ENCODE measurements at places on chromosomes 2 and 18.

DNA sequence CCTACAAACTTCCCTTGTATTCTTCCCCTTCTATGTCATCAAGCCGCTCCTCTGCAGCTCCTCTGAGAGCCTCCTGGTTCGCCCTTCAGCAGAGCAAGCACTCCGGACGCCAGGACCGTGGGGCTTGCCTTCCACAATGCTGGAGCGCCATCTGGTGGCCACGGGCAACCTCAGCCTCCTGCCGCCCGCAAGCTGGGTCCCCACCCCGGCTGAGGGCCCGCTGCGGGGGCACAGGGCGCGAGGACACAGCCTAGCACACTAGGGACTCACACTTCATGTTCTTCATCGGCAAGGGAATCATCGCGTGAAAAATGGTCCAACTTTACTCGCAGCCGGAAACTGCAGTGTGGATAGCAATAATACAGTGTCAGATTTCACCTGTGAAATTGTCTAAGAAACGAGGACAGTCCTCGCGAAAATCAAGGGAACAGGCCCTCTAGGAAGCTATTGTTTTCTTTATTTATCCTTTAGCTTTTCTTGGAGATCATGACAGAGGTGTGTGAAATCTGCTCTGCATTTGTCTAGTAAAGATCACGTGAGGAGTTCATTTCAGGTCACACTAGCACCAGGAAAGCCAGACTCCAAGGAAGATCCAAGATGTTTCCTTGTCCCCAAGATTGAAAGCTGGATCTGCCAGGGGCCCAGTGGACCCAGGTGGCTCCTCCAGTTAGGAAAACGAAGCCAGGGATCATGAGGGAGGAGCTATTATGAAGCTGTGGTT lies 5.8 kb downstream of the PRLH start:
- DNase-seq, result peak; percentile 89

DNA sequence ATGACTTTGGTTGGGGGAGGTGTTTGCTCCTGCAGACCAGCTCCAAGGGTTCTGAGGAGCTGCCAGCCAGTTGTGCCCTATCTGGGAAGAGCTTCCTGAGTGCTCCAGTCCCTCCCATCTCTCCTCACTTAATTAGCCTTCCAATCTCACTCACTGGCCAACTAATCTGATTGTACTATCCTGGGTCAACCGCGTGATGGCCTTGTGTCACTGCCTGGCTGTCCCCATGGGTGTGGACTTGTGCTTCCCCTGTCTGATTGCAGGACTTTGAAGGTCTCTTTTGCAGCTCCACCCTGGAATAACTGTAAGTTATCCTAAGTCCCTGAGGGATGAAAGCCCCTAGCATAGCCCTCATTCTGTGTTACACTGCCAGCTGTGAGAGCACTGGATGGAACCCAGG lies 65.0 kb downstream of the SLC4A5 start:
- DNase-seq, result no peak

- peak; percentile 81 for DNase-seq
Observed at GRCh38 chr2:193895226-193895625, 1700.5 kb upstream of the TMEFF2 start.

- no peak for DNase-seq
Observed at GRCh38 chr18:56374007-56374655, 264.3 kb downstream of the TXNL1 start.

- no peak for DNase-seq
Observed at GRCh38 chr2:239322416-239323086, 78.3 kb downstream of the HDAC4 start.

GRCh38 chr2:100143286-100143685 lies 896 bp upstream of the AFF3 start:
- no peak for DNase-seq

DNA sequence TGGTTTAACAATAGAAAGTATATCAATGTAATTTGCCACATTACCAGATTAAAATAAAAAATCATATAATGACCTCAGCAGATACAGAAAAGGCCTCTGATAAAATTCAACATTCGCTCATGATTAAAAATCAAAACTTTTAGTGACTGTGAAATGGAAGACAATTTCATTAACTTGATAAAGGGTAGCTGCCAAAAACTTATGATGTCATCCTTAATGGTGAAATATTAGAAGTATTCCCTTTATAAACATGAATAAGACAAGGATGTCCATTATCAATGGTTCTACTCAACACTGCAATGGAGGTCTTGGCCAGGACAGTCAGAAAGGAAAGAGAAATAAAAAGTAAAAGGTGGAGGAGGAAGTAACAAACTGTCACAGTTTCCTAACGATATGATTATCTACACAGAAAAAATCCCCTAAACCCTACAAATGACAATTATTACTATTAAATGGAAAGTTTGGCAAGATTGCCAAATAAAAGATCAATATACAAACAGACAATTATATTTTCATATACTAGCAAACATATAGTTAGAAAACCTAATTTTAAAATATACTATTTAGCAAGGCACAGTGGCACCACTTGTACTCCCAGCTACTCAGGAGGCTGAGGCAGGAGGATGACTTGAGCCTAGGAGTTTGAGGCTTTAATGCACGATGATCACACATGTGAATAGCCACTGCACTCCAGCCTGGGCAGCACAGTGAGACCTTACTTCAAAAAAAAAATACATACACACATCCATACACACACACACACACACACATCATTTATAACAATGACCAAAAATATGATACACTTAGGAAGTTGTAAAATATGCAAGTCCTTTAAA lies 12.8 kb downstream of the METTL8 start:
- peak; percentile 34 for DNase-seq

- no peak for DNase-seq
Observed at GRCh38 chr18:7158216-7158615, 40.6 kb upstream of the LAMA1 start.

DNA sequence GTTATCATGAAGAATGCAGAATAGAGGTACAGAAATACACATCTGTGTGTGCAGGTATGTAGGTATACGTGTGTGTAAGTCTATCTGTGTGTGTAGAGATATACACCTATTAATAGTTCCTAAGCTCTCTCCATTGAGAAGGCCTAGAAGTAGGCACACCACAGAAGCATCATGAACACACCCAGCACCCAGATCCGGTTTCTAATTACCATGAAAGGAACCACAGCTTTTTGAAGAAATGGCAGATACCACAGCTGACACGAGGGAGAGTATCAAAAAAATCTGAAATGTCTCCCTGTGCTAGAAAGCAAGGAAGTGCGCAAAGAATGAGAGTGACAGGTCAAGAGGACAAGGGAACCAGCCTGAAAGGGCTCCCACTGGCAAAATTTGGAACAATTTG lies 27.7 kb upstream of the AP1S3 start:
- peak; percentile 31 for DNase-seq

DNA sequence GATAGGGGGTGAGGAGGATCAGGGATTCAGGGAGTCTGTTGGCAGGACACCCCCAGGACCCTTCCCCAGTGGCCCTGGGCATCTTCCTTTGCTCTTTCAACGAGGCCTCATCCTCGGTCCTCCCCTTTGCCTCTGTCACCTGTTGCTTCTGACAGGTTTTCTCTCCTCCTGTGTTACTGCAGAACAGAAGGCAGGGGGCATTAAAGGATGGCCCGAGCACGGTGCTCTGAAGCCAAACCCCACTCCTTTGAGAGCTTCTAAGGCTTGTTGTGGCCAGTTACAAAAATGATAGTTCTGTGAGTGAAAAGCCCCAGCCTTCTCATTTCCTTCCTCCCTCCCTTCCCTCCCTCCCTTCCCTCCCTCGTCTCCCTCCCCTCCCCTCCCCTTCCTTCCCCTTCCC lies 82.5 kb downstream of the THNSL2 start:
- DNase-seq, result no peak

- DNase-seq, result no peak
Observed at GRCh38 chr2:70718241-70718640, 49.8 kb downstream of the ADD2 start.

- DNase-seq, result no peak
Observed at GRCh38 chr2:151655663-151656398, 78.4 kb downstream of the NEB start.

- no peak for DNase-seq
Observed at GRCh38 chr18:6476190-6476589, 61.5 kb upstream of the L3MBTL4 start.

DNA sequence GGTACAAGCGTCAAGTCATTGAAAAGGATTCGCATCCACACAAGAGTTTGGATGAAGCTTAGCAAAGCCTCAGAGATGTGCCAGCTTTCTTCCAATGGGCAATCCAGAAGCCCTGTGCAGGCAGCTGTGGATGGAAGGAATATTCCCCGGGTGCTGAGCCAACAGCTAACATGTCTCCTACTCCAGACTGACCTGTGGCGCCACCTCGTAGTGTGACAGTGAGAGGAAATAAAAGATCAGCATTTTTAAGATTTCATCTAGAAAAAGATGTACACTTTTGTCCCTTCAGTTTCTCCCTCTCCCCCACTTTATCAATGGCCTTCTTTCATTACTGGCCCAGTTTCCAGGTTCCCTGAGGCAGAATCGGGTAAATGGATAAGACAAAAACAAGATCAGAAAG lies 48.9 kb upstream of the SPATS2L start:
- no peak for DNase-seq

- DNase-seq, result peak; percentile 88
Observed at GRCh38 chr18:45874491-45875184, 49.2 kb downstream of the SIGLEC15 start.

DNA sequence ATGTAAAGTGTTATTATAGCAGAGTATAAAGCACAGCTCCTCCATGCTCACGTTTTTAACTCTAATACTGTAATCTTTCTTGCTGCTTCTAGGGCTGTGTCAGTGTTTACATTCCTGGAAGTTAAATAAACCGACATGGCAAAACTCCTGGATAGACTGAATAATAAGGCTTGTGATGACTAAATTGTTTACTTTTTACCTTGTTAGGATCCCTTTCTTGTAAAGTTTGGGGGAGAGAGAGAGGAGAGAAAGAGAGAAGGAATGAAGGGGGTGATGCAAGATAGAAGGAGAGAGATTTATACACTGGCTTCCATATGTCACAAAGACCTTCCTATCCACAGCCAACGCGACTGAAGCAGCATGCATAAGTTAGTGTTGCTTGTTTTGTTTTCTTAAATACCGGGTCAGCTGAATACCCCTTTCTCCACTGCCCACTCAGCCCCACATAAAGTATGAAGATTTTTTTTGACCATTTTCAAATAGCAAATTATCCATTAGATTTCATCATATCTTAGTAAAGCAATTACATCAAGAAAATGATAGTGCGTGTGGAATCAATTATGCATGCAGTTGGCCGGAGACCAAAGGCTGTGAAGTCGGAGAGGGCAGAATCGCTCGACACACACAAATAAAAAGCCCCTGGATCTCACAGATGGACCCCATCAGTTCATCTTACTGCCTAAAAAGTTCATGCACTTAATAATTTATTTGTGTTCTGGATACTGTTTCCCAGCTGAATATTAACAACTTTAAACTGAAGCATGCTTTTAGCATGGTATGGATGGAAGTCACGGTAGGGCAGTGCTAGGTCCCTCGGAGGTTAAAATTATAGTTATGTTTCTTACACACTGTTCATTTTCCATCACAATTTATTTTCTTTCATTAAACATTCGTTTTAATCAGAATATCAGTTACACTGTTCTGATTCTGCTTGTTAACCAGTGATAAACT lies 20.1 kb downstream of the BCL11A start:
- no peak for DNase-seq

- DNase-seq, result no peak
Observed at GRCh38 chr2:53780056-53780455, 6.7 kb downstream of the ASB3 start.

- no peak for DNase-seq
Observed at GRCh38 chr2:138652378-138652777, 127.8 kb downstream of the NXPH2 start.

GRCh38 chr18:21129566-21130216 lies 18.1 kb upstream of the ROCK1 start:
- DNase-seq, result no peak

GRCh38 chr2:140526575-140526974 lies 1604.2 kb downstream of the LRP1B start:
- no peak for DNase-seq

DNA sequence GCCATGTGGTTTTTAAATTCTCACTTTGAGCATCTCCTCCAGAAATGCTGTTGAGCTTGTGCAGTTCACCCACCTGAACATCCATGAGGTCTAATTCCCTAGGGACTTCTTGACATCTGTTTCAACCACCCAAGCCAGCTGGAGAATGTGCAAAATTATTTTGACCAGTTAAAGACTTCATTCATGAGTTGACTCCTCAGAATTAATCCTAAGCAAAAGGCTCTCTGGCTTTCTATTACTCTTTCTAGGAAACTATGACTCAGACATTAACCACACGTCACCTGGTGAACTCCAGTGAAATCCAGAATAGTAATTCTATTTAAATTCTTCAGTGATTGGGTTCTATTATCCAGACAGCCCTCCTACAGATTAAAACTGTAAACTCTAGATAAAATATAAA lies 247.5 kb downstream of the NBAS start:
- peak; percentile 61 for DNase-seq

- no peak for DNase-seq
Observed at GRCh38 chr18:13380691-13381070, 162.1 kb downstream of the LDLRAD4 start.

DNA sequence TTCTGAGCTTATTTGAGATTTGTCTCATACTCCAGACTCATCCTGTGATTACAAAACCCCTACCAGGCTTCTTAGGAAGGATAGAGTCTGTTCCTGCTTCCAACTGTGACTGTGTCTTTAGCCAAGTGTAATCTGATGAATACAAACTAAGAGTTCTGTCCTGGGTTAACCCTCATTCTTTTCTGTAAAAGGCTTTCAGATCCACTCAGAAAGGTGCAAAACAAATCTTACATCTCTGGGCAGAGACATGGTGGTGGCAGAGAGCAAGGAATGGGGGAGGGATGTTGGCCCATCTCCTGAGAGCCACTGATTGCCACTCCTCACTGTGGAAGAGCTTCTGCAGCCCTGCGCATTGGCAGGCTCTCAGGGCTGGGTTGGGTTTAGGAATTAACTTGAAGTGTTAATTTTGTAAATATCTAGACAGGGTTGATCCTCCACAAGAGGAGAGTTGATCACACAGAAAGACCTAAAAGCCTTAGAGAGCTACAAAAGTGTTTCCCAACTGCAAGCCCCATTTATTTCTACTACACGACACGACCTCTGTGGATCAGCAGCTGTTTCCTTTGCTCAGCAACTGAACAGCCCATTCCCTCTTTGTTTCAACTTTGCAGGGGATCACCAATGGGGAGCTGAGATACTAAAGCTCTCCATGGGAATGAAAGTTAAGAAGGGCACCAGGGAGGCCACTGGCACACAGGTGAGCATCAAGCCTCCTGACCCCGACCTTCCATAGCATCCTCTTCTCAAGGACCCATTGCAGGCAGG lies 23.7 kb upstream of the SPTBN1 start:
- DNase-seq, result no peak

GRCh38 chr18:74714791-74715190 lies 117.1 kb downstream of the ZNF407 start:
- DNase-seq, result no peak

- DNase-seq, result no peak
Observed at GRCh38 chr2:46065152-46065551, 232.1 kb upstream of the EPAS1 start.

All from activated CD4-positive, alpha-beta T cell treated with anti-CD3 and anti-CD28 coated beads, Interleukin-10, Interleukin-2, amounts not matched to agents 100 ng/mL and 50 ng/mL, durations not matched to agents 16 hours and 8 hours (primary cell).